Cortex of kidney (tissue), 1 donor: ENCODE measurements at places on chromosomes 5 and 9.

- no peak for DNase-seq
These were observed 27.9 kb downstream of the USP20 start for GRCh38 chr9:129863059-129863690.

- no peak for DNase-seq
These were observed 662.2 kb upstream of the ZNF608 start for GRCh38 chr5:125408448-125409233.

GRCh38 chr5:33929925-33930690, 6.1 kb upstream of the RXFP3 start:
- no peak for DNase-seq

- DNase-seq, result no peak
These were observed 119.3 kb downstream of the SNCAIP start for GRCh38 chr5:122431298-122431697.

DNA sequence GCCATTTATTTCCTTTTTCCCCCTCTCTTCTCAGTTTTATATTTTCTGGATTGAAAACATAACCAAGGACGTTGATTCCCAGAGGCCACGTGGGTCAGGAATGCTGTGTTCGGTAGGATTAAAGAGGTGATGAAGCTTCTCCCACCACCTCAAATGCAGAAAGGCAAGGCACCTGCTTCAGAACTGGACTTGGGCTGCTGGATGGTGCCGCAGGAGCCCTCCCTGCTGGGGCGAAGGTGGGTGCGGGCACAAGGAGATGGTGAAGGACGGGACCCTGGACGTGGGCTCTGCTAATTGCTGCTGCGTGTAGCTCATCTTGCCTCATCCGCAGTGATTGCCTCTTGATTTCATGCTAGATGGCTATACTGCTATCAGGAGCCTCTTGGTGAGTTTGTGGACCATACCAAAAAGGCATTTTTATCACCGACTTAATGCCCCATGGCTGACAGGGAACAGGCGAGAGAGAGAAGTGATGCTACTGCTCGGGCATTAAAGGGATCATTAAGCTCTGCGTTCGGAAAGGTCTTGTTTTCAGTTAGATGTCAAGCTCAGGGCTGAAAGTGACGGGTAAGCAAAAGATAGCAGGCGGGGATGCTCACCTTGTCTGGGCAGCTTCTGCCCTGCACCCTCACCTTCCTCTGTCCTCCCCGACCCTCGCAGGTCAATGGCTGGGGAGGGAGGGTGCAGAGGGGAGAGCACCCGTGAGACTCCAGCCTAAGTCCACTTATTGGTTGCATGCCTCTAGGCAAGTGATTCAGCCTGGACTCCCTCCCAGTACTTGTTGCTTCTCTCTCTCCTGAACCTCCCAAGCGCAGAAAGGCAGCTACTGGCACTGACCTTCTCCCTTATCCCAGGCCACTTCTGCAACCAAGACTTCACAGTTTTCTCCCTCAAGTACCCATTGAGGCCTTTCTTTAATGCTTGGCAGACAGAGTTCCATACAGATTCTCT, 71.6 kb upstream of the FSTL4 start:
- no peak for DNase-seq

- no peak for DNase-seq
These were observed 20.2 kb upstream of the SUB1 start for GRCh38 chr5:32565145-32565544.

GRCh38 chr9:126666155-126666803, 52.6 kb downstream of the LMX1B start:
- DNase-seq, result no peak

- DNase-seq, result no peak
These were observed 261.6 kb downstream of the BNC2 start for GRCh38 chr9:16608906-16609305.

DNA sequence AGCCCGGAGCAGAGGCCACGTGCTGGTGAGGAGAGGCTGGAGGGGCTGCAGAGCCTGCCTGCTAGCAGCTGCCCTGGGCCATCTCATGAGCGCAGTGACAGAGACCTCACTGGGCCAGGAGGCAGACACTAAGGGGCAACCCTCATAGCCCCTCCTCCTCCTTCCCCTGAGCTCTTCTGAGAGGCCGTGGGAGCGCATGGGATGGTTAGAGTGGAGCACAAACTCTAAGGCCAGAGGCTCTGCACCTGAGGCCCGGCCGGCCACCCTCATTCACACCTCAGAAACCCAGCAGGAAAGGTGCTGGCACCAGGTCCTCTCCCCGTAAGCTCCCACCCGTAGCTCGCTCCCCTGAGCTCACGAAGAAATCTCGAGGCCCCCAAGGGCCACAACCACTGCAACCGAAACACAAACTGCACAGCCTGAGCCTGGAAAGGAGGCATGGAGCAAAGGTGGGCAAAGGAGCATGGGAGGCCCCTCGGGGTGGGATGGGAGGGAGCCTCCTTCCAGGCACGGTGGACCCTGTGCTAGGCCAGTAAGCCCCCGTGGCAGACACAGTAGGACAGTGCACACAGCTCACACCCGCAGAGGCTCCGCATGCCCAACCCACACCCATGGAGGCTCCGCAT, 17.7 kb downstream of the CAMSAP1 start:
- no peak for DNase-seq

DNA sequence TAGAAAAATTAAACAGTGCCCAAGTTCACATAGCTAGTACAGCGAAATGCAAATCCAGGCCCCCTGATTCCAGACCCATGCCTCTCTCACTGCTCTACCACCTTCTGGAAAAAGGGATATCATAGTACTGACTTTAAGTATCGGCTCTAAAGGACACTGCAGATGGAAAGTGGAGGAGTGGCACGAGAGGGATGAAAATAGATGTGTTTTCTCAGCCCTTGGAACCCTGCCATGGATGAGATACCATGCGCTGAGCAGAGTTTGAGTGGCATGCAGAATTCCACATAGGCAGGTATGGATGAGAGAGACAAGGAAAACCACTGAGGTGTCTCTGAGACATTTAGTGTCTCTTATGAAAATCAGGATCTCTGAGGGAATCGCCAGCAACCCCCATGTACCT, 18.8 kb downstream of the CKMT2 start:
- no peak for DNase-seq

DNA sequence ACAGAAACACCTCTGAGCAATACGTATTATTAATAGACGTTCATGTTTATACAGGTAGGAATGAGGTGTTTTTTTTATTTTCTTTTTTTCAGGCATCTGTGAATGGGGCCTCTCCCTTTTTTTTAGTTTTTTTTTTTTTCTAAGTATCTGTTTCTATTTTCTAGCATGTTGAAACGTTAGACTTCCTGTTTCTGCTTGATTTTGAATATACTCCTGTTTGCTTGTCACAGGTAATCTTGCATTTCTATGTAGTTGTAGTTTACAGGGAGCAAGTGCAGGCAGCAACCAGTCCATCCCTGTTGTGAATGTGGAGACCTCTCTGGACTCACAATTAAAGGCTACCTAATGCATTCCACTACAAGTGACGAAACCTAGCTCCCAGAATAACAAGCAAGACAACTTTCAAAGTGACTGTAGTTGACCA, 22.8 kb upstream of the TNFAIP8 start:
- DNase-seq, result no peak

GRCh38 chr5:52497133-52497693, 290.5 kb upstream of the ITGA1 start:
- DNase-seq, result no peak

GRCh38 chr9:37311938-37312708, 110.4 kb upstream of the GRHPR start:
- DNase-seq, result no peak

DNA sequence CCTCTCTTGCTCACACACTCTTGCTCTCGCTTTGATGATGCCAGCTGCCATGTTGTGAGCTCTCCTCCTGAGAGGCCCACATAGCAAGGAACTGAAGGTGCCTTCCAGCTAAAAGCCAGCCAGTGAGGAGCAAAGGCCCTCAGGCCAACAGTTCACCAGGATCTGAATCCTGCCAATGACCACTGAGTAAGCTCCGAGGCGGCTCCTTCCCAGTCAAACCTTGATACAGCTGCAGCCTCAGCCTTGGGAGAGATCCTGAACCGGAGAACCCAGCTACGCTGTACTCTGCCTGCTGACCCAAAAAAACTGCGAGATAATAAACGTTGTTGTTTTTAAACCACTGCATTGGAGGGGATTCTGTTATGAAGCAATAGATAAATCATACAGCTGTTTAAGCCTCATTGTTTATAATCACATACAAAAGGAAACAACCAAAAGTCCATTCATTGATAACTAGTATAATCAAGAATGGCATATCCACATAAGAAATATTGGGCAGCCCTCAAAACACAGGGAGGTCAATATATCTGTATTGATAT, 49.0 kb upstream of the IFNK start:
- no peak for DNase-seq

DNA sequence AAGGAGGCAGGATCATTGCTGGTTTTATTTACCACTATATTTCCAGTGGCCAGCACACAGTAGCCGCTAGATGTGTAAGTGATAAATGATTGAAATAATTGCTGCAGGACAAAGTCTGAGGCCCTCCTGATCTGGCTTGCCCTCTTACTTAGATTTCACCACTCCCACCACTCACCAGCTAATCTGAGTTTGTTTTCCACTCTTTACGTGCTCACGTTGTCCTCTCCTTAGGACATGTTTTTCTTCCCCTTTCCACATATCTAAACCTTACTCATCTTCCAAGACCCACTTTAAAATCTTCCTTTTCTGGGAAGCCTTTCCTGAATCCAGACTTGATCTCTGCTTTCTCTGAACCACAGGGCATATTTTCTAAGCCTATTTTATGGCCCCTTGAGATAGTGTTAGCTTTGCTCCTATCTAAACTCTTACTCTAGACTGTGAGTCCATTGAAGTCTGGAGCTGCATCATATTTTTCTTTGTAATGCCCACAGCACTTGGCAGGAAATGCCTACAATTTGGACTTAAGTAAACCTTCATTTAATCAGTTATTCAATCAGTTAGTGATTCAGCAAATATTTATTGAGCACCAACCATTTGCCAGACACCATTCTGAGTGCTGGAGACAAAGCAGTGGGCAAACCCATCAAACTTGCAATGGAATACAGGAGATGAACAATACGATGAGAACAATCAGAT, 2.4 kb downstream of the TLR4 start:
- DNase-seq, result no peak

DNA sequence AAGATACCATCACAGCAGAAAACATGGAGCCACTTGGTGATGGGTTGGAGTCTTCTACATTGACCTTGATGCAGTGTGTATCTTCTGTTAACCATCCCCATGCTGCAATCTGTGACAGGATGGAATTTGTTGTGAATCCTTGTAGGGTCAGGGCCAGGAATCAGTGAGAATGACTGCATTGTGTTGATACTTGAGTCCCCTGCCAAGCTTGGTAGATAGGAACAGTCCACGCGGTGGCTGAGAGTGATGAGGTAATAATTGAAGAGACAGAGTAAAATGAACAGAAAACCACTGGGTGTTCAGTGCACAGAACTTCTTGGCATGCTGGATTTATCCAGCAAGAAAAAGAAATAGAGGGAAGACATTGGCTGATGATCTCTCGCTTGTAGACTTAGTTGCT, 217.5 kb downstream of the MAN2A1 start:
- DNase-seq, result no peak

DNA sequence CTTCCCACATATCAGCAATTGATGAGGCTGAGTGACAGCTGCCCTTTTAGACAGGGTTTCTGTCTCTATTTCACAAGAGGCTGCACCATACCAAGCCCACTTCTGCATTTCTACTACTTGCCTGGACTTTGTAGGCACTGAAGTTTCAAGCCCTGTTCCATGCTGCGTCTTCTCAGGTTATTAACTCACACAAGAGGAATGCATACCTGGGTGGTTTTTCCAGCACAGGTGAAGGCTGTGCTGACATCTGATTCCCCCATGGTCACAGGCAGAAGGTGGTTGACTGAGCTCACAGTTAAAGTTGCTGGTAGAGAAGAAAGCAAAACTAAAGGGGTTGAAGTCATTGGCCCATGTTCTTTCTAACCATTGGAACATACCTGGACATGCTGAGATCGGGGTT, 86.6 kb downstream of the MAMDC2 start:
- DNase-seq, result no peak

DNA sequence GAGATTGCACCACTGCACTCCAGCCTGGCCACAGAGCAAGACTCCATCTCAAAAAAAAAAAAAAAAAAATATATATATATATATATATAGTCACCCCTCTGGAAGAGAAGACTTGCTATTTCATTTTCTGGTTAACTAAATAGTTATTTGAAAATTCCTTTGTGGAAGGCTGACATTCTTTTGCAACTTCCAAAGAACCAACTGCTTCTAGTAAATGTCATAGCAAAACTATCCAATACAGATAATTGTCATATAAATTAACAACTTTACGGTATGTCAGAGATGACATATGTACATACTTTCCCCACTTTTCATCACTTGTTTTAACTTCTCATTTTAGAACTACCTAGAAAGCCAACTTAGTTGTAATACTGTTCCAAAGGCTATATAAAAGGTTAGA, 50.9 kb downstream of the PRUNE2 start:
- DNase-seq, result no peak

DNA sequence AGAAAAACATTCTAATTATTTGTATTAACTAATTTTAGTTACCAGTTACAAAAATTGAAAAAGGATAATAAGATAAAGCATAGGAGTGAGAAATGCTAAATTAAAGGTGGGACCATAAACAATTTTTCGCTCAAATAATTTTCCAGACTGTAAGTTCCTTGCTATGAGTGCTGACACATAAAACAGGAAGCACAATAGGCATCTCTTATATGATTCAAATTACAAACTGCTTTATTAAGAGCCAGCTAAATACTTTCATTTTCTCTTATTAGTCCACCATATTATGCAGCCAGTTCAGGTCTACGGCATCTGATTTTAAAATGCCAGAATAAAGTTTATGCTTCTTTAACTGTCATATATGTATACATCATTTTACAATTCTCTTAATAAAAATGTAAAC, 4.4 kb downstream of the RC3H2 start:
- DNase-seq, result no peak

DNA sequence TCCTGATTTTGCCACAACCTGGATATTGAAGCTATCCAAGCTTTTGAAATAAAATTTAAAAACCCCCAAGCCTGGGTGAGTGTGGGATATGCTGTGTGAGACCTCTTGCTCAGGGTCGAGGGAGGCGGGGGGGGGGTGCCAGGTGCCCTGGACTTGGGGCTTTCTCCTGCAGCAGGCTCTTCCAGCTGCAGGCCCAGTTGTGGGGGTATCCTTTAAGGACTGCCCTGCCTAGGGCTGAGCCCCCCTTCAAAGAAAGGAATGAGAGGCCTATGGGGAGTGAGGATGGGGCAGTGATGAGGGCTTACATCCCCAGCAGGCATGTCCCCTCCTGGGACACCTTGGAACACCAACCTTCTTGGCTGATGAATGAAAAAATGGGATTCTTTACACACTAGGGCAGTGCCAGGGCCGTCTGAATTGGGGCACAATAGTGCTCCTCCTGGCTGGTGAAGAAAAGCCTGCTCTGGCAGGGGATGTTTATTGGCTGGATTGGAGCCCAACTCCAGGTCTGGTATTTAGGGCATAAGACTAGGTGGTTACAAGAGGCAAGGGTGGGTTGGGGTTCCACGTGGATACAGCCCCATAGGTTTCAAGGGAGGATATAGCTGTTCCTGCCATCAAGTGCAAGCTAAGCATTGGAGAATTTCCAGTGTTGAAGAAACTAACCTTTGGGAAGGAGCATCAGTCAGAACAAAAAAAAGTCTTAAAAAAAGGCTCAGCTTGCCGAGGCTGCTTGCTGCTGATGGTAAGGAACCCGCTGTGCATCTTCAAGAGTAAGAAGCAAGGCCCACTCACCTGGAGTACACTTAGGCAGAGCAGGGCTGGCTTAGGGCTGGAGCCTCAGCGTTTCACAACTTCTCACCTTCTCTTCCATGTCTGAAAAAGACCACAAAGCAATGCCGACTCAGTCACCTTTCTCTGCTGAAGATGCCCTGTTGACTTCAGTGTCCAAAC, 7.0 kb downstream of the HNRNPAB start:
- no peak for DNase-seq
